Adipocyte (in vitro differentiated cells): ENCODE measurements at places on chromosomes 11 and 22.

DNA sequence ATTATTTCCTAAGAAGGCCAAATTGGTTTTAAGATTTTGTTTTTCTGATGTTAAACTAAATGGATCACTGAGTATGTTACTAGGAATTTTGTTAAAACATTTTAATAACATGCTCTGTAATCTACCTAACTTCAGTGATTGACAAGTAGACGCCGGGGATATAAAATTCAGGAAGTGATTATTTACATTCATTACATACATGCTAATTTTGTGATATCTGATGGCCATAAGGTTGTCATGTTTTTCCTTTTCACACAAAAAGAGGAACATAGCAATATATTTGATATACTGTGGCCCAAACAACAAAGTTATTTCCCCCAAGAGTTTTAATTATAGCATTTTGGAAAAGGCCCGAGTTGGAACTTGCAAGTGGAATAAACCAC is 12.1 kb downstream of the SCUBE1 start:
- no peak for DNase-seq

DNA sequence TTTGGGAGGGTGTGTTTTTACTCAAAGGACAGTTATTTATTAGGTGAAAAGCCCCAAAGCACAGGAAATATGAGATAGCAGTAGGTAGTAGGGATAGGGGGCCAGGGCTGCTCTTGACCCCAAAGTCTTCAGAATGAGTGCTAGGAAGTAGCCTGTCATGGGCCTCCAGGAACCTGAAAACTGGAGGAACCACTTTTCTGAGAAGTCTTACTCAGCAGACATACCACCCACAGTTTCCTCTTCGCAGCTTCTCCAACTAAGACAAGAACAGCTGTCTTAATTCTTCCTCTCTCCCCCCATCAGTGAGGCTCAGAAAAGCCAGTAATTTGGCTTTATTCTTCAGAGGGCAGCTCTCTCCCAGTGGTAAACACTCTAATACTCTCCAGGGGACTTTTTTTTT is 84.0 kb upstream of the CTSC start:
- no peak for DNase-seq

- no peak for DNase-seq
These were observed 25.5 kb downstream of the TNKS1BP1 start for GRCh38 chr11:57299150-57299737.

DNA sequence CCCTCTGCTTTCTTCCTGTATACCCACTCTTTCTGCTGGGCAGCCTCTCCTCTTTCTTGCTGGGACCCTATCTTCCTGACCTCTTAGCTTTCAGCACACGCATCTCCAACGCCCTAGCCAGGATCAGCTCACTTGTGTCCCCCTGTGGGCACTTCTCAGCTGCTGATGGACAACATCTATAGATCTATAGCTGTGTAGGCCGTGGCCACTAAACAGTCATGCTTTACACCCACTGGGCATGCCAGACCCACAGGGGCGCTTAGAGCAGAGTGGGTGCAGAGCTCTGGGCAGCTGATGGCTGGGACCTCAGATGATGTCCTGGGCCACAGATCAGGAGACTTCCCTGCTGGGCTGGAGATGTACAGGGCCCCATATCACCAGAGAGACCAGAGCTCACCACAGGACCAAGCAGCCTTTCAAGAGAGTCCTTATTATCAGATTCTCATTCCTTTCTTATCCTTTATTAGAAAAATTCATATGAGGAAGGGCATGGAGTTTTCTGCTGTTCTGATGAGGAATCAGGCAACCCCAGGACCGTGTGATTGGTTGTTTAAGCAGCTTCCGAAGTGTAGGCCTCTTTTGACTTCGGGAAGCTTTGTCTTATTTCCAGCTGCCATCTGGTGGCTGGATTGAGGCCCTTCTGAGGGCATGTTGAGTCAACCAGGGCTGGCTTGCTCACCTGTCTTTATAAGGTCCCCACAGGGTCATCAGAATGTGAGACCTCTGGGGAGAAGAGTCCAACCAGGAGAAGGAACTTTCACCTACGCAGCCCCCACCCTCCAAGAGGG is 60.5 kb downstream of the OSBP2 start:
- DNase-seq, result peak; percentile 90

DNA sequence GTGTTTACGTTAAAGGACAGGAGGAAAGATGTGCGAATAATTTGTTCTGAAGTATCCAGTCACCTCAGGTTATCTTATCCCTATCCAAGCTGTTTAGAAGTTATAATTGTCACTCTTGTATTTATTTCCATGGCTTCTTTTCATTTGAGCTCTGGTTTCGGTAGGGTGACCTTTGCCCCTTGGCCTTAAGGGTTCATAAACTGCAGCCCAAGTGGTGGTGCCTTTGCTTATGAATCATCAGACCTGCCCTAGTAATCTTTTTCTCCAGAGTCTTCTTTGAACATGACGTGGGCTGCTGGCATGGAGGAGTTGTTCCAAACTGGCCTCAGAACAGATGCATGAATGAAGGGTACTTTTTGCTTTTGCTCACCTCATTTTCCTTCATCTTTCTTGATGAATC is 6.5 kb upstream of the CRYBB3 start:
- DNase-seq, result no peak

- peak; percentile 89 for DNase-seq
These were observed 384.8 kb downstream of the MN1 start for GRCh38 chr22:27416511-27417420.

- no peak for DNase-seq
These were observed 299.8 kb upstream of the CNTN5 start for GRCh38 chr11:98720951-98721350.

- DNase-seq, result no peak
These were observed 26.1 kb downstream of the GAL start for GRCh38 chr11:68710409-68710808.

DNA sequence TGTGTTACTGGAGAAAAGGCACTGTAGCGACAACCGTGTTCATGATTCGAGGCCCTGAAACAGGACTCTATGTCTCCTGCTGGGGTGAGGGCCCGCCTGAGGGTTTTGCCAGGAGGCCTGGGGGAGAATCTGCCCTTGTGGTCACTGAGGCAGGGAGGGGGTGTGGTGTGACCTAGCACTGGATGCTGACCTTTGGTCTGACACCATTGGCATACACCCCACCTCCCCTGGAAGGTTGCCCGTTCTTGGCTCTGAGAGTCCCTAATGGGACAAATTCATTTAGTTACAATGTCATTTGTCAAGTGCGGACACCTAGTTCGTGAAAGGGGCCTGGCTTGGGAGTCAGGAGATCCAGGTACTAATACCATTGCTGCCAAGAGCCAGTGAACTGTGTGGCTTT is 29.0 kb downstream of the NECTIN1 start:
- DNase-seq, result no peak

DNA sequence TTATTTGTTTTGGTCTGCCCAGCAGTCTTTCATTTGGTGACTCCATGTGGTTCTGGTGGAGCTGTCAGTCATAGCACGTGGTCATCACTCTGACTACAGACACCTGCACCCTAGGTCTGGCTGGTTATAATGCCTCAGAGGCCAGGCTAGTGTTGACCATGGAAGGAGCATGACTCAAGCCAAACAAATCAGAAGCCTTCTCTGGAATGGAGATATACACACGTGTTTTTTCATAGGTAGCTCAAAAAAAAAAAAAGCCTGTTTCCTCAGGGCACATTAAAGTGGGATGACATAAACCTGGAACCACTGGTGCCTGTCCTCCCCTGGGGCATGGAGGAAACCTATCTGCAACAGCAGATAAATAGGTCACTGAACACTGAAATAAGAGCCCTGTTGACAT is 8.1 kb upstream of the PLAAT3 start:
- DNase-seq, result no peak

- peak; percentile 48 for DNase-seq
These were observed 73.8 kb downstream of the FAM76B start for GRCh38 chr11:95715777-95716241.

DNA sequence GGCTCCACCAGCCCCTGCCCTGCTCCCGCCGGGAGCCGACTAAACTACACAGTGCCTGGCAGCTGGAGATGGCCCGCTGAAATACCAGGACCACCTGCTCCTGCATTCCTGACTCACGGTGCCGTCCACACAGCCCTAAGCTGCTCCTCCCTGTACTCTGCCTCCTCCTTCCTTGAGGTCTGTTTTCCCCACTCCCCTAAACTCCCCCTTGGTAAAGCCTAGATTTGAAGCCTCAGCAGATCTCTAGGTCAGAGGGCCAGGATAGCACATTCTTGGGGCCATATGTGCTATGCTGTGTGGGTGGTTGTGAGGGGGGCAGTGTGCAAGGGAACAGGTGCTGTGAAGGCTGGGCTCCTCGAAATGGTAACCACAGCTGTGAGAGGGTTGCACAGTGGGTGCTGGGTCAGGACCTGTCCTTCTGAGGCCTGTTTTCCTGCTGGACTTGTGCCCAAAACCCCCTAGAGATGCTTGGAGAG is 9.7 kb downstream of the LRFN4 start:
- no peak for DNase-seq

DNA sequence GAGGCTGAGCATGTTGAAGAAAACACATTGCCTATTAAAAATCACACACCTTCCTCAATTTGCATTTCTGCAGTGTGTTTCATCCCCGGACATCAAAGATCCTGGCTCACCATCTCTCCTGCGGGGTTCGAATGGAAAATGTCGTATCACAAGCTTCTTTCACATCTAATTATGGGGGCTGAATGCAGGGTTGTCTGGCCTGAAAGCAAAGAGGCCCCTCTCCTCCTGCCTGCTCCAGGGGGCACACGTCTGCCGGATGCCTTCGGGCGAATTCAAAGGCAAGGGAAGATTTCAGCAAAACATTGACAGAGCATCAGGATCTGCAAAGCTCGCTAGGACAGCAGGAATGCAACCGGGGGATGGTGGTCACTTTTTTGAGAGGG is 1447.7 kb downstream of the TBC1D22A start:
- DNase-seq, result no peak

- no peak for DNase-seq
These were observed 13.5 kb upstream of the TMA7B start for GRCh38 chr22:39946503-39947219.

GRCh38 chr11:75240311-75241035 is at the start of gene TPBGL:
Gene TPBGL, plus strand, starts transcription at chr11:75240774. Its CDS starts 276 bp downstream, at chr11:75241050.
- DNase-seq, result peak; percentile 23

GRCh38 chr11:66020618-66021357 is 5.5 kb downstream of the CATSPER1 start:
- DNase-seq, result peak; percentile 70

DNA sequence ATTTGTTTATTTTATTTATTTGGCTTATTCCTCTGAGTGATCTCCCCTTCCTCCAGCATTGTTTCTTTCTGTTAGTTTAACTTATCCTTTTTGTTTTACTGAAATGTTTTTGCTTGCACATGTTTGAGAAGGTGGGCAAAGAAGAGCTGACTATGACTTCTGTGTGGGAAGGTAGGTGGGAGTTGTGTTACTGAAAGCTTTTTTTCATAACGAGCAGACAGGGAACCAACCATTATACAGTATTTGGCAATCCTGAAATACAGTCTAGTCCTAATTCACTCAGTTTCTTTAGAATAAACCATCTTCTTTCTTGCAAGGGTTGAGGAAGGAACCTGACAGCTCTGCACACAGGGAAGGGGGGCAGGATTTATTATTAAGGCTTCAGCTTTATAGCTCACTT is 37.0 kb upstream of the PAK1 start:
- no peak for DNase-seq
